ENCODE measurements at places on chromosomes 6 and 20.

DNA sequence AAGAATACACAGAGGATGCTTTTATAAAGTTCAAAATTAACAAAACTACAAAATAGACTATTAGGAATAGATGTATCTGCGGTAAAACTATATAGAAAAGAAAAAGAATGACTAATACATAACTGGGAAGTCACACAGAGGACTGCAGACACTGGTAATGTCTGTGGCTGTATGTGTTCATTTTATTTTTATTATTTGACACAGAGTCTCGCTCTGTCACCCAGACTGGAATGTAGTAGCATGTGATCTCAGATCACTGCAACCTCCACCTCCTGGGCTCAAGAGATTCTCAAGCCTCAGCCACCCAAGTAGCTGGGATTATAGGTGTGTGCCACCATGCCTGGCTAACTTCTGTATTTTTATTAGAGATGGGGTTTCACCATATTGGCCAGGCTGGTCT lies 38.9 kb downstream of the ESF1 start:
- DNase-seq = no peak

- no peak for DNase-seq
Measured at GRCh38 chr20:39592371-39592770, 630.2 kb downstream of the DHX35 start.

DNA sequence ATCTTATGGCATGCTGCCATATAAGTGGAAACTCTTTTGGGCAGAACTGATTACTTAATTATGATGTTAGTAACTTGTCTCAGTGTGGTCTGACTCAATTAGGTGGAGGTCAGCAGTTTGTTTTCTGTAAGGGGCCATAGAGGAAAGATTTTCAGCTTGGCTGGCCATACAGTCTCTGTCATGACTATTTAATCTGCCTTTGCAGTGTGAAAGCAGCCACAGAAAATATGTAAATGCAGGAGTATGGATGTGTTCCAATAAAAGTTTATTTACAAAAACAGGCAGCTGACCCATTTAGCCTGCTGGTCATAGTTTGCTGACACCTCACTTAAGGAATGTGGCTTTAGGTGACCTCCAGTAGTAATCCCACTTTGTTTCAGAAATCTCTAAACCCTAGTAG lies 700.7 kb downstream of the EPM2A start:
- DNase-seq = no peak

DNA sequence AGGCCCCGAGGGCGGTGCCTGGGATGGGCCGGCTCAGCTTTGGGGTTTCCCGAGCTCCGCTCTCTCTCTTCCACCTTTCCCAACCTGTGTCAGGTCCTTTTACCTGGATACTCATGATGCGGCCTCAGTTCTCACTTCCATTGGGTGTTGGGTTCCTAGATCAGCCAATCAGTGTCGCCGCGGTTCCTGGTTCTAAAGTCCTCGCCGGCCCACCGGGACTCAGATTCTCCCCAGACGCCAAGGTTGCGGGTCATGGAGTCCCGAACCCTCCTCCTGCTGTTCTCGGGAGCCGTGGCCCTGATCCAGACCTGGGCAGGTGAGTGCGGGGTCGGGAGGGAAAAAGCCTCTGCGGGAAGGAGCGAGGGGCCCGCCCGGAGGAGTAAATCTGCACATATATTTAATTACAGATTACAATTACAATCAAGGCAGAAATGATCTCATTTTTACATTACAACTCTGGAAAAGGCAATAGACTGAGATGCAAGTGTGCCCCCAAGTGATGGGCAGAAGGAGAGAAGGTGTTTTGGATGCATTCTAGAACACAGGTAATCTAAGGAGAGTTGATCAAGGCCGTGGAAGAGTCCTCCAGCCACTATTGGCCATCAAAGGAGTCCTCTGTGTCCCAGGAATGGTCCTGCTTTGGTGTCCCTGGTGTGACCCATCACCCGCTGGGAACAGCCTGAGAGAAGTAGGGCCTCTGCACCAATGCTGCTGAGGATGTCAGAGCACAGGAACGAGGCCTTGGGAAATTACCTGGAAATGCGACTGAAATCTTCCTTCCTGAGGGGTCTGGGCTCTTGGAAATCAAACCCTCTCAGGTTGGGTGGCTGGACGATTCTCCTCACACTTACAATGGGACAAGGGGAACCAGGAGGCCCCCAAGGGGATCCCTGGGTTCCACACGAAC lies 34.7 kb upstream of the MICB start:
- DNase-seq = no peak

DNA sequence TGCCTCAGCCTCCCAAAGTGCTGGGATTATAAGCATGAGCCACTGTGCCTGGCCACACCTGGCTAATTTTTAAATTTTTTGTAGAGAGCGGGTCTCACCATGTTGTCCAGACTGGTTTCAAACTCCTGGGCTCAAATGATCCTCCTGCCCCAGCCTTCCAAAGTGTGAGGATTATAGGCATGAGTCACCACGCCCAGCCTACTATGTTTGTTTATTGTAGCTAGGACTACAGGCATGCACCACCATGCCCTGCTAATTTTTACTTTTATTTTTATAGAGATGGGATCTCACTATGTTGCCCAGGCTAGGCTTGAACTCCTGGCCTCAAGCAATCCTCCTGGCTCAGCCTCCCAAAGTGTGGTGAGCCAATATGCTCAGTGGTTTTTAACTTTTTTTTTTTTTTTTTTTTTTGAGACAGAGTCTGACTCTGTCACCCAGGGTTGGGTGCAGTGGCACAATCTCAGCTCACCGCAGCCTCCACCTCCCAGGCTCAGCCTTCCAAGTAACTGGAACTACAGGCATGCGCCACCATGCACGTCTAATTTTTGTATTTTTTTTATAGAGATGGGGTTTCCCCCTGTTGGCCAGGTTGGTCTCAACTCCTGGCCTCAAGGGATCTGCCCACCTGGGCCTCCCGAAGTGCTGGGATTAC lies 12.0 kb upstream of the DDX43 start:
- DNase-seq = no peak

GRCh38 chr20:14916360-14916920 lies 579.0 kb upstream of the FLRT3 start:
- DNase-seq = no peak

GRCh38 chr20:35020108-35020928 lies 64.7 kb downstream of the MYH7B start:
- DNase-seq = no peak

- DNase-seq = no peak
Measured at GRCh38 chr20:9149796-9150195, 80.9 kb downstream of the PLCB4 start.

DNA sequence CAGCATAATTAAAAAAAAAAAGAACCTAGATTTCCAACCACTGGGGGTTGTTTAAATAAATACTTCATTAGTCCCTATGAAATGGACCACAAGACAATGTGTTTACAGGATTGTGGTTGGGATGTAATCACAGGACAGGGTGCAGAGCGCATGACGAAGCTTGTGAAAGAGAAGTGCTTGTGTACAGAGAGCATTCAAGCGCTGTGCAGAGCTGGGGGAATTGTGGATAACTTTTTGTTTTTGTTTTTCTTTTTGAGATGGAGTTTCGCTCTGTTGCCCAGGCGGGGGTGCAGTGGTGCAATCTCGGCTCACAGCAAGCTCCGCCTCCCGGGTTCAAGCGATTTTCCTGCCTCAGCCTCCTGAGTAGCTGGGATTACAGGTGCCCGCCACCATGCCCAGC lies 22.3 kb downstream of the LAMA5 start:
- DNase-seq = no peak

- DNase-seq = no peak
Measured at GRCh38 chr20:16392346-16392745, 180.9 kb downstream of the KIF16B start.

- DNase-seq = no peak
Measured at GRCh38 chr6:15086348-15087158, 159.3 kb upstream of the JARID2 start.

DNA sequence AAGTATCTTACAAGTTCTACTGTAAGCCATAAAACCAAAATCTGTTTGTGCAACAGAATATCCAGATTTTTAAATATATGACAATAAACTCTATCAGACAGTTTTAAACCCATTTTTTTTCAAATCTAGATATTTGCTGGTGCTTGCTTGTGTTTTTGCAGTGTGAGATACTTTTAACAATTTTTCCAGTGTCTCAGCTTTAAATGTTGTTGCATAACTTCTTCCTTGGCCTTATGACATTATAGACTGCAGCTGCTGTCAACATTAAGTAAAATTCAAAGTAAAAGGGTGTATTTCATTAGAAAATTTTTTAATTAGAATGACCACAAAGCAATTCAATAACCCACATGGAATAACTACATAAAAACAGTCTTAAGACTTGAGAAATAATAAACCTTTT lies 139.5 kb downstream of the PTPRK start:
- no peak for DNase-seq

- DNase-seq = no peak
Measured at GRCh38 chr20:21046413-21047070, 59.6 kb downstream of the LINC00237 start.

DNA sequence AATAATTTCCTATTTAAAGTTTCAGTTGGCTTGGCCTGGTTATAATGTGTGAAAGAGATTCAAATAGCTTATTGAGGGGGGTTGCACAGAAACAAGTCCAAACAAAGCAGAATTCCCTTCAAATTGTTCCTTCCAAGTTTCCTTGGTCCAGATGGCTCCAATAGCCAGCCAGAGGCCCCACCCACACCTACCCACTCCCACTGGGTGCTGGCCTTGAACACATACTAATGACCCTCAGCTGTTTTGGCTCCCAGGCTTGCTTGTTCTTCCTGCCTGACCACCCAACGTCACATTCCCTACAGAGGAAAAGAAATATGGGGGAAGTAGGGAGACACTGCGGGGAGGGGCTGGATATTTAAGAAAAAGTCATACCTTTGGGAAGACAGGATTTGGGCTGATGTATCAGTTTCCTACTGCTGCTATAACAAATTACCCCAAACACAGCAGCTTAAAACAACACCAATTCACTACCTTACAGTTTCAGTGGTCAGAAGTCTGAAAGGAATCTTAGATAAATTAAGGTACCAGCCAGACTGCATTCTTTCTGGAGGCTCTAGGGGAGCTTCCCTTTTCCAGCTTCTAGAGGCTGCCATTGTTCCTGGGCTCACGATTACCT lies 95.7 kb downstream of the COL21A1 start:
- DNase-seq = no peak

DNA sequence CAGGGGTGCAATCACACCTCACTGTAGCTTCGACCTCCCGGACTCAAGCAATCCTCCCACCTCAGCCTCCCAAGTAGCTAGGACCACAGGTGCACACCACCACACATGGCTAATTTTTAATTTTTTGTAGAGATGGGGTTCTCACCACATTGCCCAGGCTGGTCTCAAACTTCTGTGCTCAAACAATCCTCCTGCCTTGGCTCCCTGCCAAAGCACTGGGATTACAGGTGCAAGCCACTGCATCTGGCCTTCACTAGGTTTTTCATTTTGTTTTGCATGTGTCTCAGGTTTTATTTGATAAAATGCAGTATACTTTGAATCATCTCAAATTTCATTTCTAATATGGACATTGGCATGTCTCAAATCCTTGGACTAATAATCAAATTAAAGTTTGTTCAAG lies 98.7 kb downstream of the SLC16A10 start:
- DNase-seq = no peak

- no peak for DNase-seq
Measured at GRCh38 chr6:7723041-7723447, 2.9 kb upstream of the BMP6 start.

DNA sequence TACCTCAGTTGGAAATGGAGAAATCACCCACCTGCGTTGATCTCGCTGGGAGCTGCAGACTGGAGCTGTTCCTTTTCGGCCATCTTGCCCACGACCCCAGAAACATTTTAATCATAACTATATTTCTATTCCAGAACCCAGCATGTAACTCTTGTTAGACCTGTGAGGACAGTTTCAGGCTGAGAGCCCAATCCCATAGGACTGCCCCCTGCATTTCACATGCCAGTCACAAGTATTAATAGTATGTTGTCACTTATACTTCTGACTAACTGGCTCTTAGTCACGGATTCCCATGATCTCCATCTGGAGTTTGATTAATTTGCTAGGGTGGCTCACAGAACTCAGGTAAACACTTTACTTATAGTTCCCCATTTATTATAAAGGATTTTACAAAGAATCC lies 96.0 kb upstream of the PRND start:
- DNase-seq = no peak

DNA sequence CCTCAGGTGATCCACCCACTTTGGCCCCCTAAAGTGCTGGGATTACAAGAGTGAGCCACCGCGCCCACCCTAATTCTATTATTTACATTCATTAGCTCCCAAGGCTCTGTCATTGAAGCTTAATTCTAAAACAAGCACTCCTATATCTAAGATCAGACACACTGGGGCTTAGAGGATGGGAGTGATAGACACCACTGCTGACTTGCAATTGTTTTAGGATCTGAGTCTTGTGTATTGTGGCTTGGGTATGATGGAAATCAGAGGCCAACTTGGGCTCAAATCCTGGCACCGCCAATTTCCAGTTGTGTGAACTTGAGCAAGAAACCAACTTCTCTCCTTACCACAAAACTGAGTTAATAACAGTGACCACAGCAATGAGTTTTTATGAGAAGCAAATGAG lies 34.7 kb downstream of the MTRES1 start:
- DNase-seq = no peak

DNA sequence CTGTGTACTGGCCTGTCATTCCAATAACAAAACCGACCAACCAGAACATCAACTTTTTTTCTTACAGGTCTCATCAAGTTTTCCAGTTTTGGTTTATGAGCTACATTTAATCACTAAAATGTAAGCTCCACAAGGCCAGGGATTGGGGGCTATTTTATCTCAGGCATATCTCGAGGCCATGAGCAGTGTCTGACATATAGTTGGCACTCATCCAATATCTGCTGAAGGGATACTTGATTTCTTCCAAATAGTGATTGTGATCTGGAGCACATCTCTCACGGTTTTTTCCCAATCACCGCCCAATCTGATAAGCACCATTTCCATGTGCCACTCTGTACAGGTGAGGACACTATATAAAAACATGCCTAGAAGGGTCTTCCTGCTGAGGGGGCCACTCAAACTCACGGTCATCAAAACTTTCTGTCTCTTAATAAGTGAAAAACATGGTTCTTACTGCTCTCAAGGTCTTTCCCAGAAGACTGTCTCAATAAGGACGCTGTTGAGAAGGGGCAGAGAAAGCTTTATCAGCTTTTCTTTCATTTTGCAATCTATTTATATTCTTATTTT lies 65.5 kb downstream of the MAN1A1 start:
- no peak for DNase-seq
